ENCODE measurements at places on chromosomes 12 and 14.

DNA sequence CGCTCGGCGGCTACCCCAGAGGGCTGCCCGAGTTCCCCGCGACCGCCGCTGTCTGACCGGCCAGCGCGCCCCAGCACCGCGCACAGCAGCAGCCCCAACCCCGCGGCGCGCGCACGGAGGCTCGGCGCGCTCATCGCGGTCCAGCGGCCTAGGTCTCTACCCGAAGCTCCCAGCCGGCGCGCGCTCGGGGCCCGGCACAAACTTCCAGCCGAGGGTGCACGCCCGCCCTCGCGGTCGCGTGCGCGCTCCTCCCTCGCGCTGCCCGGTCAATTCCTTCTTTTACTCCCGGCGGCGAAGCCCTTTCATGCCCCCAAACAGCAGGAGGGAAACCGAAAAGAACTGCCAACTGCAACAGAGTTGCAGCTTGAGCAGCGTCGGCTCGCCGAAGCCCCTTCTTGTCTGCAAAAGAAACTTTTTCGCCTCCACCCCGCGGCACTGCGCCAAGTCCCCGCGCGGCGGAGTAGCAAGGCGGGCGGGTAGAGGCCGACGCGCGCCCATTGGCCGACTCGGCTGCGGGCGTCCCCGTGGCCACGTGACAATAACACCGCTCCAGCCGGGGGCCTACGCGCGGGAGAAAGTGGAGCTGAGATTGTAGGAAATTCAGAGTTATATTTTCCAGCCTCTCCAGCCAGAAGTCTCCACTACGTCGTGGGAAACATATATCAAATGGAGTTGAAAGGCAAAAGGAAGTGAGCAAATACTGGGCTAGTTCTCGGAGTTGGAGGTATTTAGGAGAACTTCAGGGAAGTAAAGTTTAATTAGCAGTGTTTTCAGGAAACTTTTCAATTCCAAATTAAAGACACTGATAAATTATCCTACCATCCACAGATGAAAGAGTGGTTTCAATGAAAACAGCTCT lies at the start of gene LRIG3:
TSS of gene LRIG3 (minus strand) at position 403 of the 859 bp plus-strand sequence. CDS start at position 134, 269 bp downstream.
- DNase-seq, result no peak

- no peak for DNase-seq
These were observed 113.1 kb upstream of the TMCC3 start for GRCh38 chr12:94763462-94763861.

GRCh38 chr12:89016970-89017778 lies 335.1 kb downstream of the DUSP6 start:
- DNase-seq, result peak; percentile 56

GRCh38 chr12:77619425-77619824 lies 211.3 kb upstream of the NAV3 start:
- no peak for DNase-seq

DNA sequence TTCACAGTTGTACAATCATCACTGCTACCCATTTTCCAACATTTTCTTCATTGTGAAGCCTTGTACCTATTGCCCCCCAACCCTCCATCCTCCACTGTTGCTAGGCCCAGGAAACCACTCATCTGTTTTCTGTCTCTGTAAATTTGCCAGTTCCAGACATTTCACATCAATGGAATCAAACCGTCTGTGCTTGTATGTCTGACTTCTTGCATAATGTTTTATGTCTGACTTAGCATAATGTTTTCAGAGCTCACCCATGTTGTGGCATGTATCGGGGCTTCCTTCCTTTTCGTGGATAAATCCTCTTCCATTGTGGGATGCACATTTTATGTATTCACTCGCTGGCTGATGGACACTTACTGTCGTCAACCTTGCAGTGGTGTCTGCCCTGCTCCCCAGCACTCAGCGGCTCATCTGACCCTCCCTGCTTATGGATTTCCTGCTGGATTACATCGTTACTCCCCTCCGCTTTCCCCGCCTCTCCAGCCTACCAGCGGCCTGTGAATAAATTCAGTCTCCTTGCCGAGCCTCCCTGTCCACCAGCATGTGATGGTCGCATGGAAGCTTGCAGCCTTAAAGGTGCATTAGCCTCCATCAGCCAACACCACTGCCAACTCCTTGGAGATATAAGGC lies 727.6 kb upstream of the TMEM132C start:
- DNase-seq, result no peak

DNA sequence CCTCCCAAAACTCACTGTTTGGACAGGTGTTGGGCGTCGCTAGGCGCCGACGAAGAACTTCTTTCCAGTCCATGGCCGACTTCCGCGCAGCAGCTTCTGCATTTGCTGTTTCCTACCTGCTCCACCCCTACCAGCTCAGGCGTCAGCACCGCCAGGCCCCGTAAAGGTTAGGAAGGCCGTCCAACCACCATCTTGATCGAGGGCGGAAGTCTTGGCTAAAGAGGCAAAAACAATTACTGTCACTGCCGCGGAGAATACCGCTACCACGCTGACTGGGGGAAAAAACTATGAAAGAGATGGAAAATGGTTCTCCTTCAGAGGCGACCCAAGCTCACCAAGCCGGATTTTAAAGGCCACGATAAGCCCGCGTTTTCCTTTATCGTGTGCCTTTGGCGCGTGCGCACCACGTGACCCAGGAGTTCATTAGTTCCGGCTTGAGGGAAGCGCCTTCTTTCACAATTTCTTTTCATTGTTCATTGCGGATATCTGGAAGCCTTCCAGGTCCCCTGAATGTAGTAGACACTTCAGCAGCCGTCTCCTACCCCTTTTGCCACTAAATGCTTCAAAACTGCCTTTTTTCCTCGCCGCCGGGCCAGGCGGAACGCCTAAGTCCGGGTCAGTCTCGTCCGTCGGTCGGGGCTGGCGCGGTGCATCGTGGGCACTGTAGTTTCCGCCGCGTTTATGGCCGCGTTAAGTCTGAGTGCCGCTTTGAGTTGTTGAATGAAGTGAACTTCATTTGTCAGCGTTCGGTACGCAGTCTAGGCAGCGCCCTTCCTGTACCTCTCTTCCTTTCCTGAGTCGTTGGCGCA lies at the start of the genes PPP2R3C and PRORP:
TSS of gene PPP2R3C (minus strand) at position 104 of the 809 bp plus-strand sequence. CDS start at position 73, 31 bp downstream.
TSS of gene PRORP (plus strand) at position 666 of the 809 bp plus-strand sequence. CDS start 694 bp downstream, outside the sequence.
- peak; percentile 95 for DNase-seq

- DNase-seq, result no peak
These were observed 290.8 kb downstream of the RPAP3 start for GRCh38 chr12:47415054-47415453.

DNA sequence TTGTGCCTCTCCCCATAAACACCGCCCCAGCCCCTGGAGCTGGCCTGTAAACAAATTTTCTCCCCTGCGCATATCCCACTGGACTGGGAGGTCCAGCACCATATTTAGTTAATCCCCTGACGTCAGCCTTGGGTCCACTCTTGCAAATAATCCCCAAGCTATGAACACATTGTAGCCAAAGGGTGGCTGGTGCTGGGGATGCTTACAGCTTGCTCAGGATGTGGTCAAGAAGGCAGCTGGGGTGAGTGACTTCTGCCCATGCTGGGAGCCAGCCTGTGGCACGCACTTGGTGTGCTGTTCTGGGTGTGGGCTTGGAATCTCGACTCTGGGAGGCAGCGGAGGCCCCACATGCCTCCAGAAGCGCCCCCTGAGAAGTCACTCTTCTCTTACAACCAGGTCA lies 32.1 kb downstream of the CMKLR1 start:
- DNase-seq, result no peak

- no peak for DNase-seq
These were observed 2.8 kb downstream of the NXPH4 start for GRCh38 chr12:57219205-57219992.

- DNase-seq, result no peak
These were observed 8.2 kb upstream of the SMUG1 start for GRCh38 chr12:54197010-54197409.

- no peak for DNase-seq
These were observed 99.6 kb upstream of the PDE3A start for GRCh38 chr12:20268771-20269170.

GRCh38 chr12:63918800-63919300 lies 74.3 kb downstream of the SRGAP1 start:
- no peak for DNase-seq

DNA sequence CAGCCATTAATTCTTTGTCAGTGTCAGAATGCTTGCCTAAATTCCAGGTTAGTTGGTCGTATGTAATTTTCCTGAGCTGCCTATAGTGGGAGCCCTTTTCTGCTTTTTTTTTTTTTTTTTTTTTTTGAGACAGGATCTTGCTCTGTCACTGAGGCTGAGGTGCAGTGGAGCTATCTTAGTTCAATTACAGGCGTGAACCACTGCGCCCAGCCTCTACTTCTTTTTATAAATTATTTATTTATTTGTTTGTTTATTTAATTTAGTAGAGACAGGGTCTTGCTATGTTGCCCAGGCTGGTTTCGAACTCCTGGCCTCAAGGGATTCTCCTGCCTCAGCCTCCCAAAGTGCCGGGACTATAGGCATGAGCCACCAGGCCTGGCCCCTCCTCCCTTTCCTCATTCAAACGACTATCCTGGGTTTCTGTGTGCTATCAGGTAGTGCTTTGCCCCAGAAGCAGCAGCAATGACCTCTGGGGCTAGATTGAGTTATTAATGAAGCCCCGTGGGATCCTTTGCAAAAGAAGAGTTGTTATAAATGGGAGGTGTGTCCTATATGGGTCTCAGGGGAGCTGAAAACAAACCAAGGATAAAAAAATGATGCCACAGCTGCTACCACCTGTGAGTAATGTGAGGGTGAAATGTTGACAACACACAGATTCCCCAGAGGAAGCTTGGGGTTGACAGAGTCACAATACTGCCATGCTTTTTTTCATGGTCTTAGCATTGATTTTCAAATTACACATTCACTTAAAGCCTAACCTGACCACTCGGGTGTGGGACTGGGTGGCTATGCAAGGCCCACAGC lies 34.6 kb upstream of the NFKBIA start:
- DNase-seq, result no peak

- DNase-seq, result no peak
These were observed 3.2 kb upstream of the ZNF839 start for GRCh38 chr14:102316338-102316742.

GRCh38 chr14:103519043-103519836 lies 3.4 kb downstream of the CKB start:
- DNase-seq, result no peak

DNA sequence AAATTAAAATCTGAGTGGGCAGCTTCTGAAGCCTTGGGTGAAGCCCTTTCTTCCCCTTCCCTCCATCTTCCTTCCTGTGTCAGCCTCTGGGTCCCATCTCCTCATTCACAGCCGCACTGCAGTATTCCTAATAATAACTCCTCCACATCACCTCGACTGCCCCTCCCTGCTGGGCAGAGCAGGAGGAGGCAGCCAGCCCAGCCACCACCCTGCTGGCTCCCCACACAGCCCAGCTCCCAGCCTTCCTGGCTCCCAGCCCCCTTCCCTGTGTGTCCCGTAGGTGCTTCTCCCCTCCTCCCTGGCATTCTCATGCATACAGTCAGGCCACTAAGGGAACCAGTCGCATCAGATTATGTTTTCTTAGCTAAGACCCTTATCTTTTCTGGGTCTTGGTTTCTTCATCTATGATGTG lies 3.7 kb downstream of the IFFO1 start:
- no peak for DNase-seq

DNA sequence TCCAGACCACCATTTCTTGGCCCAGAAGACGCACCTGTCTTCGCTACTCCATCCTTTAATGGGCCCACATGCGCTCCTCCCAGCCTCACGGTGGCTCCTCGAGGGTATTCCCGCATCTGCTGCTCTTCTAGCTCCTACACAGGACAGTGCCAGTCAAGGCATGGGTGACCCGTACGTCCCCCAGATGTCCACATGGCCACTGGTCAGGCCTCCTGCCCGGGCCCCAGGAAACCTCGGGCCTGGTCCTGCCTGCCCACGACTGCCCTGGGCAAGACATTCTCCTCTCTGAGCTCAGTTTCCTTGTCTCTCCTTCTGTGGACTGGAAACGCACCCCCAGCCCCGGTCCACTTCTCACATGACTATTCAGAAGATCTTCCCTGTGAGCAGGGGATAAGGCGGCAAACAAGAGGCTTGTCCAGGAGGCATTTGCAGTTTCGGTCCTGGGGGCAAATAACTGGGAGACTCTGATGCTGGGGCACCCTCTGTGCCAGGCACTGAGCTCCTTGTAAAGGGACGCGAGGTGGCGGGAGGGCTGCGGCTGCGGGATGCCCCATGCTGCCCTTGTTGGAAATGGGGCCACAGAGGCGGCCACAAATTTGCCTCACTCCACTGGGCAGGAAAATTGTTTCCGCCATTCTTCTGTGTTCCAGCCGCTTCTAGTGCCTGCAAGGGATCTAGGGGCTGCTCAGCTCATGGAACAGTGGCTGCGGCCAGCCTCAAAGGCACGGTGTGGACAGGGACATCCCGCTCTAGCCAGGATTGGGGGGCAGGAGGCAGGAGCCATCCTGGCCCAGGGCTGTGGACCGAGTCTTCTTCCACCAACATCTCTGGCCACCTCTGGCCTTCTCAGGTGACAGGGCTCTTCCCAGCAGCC lies 6.8 kb upstream of the BEGAIN start:
- DNase-seq, result no peak

GRCh38 chr14:89613260-89614008 lies 196.4 kb upstream of the FOXN3 start:
- DNase-seq, result no peak

- DNase-seq, result no peak
These were observed 133.4 kb downstream of the KIF21A start for GRCh38 chr12:39309516-39309915.

- no peak for DNase-seq
These were observed 18.9 kb downstream of the LEMD3 start for GRCh38 chr12:65188179-65188701.

- DNase-seq, result no peak
These were observed 11.3 kb downstream of the ASB8 start for GRCh38 chr12:48145981-48146380.

DNA sequence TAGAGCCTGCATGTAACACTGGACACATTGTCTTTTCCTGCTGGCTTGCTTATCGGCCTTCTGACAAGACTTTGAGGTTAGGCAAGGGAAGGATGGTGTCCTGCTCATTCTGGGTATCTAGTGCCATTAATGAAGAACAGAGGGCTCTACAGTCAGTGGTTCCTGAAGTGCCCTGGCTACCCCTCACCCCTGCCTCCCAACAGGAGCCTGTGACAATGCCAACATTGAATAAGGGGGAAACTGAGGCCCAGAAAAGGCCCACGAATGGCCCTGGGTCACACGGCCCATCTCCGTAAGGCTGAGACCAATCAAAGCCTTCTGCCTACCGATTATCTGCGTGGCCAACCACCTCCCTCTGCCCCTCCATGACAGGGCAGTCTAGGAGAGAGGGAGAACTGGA lies 2.1 kb downstream of the IFI27L2 start:
- DNase-seq, result no peak

DNA sequence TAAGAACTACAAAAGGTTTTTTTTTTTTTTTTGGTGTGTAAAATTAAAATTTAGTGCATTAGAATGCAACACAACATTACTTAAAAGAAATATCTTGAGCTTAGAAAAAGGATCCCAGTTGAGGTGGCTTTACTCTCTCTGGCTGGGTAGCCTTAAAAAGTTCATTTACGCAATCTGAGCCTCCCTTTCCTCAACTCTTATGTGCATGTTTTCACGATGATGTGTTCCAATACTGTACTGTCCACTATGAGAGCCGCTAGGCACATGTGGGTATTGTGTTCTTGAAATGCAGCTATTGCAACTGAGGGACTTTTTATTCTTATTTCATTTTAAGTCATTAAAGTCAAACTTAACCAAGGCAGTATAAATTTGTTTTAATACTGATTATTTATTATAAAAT lies 460.9 kb upstream of the SYT1 start:
- DNase-seq, result no peak

Measured in CD4-positive, alpha-beta memory T cell (primary cell).